GM04503 (cell line): ENCODE measurements at places on chromosomes 12 and 14.

DNA sequence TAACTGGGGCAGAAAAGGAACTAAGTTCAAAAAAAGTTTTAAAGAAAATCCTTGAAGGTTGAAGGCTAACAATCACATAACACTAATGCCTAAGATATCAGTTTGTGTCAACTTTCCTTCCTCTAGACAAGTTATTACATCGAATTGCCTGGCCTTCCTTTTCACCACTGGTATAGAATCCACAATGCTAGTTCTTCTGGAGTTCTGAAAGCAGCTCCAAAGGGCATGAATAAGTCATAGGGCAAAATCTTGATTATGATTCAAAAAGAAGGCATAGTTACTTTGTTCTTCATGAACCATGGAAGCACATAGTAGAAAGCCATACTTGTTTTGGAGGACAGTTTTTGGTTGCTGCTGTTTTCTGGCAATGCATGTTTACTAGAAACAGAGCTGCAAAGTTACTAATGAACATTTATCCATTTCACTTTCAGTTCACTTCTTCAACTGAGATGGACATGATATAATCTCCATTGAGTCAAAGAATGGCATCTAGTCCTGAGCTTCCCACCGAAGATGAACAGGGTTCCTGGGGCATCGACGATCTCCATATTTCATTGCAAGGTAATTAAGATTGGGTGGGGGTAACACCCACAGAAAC is 56.0 kb downstream of the SYNE2 start:
- no peak for DNase-seq

DNA sequence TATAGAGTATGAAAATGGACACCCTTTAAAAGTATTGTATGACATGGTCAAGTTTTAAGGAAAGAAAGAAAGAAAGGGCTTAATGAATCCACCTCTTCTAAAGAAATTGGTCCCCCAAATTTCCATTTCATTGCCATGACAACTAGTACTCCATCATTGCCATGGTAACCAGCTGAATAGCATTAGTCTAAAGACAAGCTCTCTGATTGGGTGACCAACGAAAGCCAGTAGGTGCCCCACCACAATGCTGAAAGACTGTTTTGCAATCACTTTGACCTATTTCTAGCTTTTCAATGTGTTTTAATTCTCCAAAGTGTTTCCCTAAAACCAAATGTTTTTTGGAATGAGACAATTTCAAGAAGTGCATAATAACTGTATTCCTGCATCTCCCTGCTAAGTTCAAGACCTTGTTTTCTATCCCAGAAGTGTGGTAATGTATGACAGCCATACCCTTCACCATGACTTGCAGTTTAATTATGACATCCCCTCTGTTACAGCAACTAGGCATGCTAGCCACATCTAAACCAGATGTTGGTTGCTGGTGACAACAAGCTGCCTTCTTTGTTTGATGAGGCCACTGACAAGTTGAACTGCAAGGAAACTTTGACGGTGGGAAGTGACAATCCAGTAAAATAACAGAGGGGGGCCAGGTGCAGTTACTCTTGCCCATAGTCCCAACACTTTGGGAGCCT is 46.7 kb downstream of the KICS2 start:
- DNase-seq = no peak

DNA sequence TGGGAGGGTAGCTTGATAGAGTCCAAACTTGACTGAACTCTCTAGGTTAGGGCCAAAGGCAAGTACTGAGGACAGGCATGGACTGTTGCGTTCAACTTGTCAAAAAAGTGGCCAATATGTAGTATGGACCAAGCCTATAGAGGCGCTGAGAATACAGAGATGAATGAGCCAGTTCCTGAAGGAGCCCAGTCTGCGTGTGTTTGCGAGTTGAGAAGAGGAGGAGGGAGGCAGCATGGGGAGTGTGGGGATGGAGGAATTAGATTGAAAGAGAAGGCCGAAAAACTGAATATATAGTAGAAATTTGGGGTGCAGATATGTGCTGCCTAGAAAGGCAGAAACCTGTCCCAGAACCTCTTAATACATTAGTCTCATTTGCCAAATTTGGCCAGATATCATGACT is 412.4 kb downstream of the PCNX1 start:
- DNase-seq = no peak

- no peak for DNase-seq
These were observed 162.5 kb upstream of the PDE3A start for GRCh38 chr12:20205854-20206253.

DNA sequence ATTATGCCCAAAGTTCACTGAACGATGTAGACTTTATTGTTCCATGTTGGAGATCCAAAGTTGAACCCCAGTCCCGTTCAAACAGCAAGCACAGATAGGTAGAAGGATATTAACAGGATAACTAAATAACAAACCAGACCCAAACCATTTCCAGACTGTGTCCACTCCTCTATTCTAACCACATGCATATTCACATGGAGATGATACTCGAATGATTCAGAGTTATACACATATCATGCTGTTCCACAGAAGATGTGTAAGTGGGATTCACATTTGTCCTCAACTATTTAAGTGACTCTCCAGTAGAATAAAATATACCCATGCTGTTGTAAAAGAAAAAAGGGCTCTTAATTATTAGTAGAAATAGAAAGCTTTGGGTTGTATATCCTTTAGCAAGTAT is 185.9 kb downstream of the ITPR2 start:
- DNase-seq = no peak

GRCh38 chr12:46212108-46212982 is 56.5 kb downstream of the SLC38A1 start:
- DNase-seq = no peak

DNA sequence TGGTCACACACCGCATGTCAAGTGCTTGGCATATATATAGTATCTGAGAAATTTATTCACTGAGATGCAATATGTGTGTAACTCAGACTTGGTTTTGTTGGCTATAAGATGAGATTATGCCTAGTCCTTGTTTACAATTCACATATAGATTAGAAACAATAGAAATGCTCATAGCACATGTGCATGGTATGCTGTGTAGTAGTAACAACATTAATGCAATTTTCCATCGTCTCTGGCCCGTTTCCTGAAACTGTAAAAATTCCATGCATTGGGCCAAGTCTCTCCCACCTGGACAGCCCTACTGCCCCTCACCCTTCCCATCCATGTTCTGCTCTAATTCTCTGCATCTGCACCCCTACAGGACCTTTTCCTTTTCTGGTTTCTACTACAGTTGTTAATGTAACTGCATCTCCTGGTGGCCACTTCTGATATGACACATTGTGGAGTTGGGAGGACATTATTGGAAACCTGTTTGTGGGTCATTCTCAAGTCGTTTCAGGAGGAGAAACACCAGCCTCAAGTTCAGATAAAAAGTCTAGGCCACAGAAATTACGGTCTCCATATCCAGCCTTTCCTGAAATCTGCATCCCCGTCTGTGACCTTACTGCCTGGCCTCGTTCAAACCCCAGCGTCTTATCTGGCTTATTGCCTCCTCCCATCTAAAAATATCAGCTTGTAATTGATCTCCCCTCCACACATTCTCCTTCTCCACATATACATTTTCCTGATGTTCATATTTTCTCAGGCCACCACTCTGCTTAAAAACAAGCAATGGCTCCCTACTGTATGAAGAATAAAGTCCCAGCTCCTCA is 37.5 kb downstream of the EMP1 start:
- DNase-seq = no peak

DNA sequence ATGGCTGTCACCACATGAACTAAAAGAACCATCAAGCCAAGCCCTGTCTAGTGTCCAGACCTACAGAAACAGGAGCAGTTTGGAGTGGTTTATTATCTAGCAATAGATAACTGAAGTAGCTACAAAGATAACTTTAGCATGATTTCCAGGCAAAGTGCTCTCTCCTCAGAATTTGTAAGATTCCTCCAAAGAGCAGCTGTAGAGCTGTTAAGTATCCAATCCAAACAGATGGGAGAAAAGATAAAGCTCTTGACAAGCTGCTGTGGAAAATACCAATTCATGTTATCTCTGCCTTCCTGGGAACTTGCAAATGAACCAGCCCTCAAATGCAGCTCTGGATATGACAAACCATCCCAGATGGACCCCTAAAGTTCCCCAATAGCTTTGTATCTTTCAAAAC is 78.9 kb upstream of the RESF1 start:
- DNase-seq = no peak

DNA sequence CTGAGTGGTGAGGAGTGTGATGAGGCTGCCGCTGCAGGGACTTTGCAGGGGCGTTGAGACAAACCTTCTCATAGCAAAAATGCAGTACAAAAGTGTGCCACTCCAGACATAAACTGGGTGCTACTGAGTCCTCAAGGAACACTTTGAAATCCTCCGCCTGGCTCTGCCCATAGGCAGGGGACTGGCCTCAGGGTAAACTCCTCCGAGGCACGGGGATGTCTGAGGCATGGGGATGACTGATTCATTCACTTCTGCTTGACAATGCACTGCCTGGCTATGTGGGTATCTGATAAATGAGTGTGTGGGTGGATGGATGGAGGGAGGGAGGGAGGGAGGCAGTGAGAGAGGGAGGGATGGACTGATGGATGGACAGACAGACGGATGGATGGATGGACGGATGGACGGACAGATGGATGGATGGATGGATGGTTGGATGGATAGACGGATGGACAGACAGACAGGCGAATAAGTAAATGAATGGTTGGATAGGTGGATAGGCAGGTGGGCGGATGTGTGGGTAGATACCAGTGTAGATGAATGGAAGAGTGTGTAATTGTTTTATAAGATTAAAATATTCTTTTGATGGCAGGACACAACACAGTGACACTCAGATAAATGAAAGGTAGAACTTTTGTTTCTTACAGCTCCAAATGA is 2.1 kb upstream of the BDKRB2 start:
- DNase-seq = no peak

- no peak for DNase-seq
These were observed 11.2 kb upstream of the LRP1-AS start for GRCh38 chr12:57158665-57159064.

GRCh38 chr12:1360441-1361210 is 233.8 kb downstream of the FBXL14 start:
- DNase-seq = peak; percentile 53

DNA sequence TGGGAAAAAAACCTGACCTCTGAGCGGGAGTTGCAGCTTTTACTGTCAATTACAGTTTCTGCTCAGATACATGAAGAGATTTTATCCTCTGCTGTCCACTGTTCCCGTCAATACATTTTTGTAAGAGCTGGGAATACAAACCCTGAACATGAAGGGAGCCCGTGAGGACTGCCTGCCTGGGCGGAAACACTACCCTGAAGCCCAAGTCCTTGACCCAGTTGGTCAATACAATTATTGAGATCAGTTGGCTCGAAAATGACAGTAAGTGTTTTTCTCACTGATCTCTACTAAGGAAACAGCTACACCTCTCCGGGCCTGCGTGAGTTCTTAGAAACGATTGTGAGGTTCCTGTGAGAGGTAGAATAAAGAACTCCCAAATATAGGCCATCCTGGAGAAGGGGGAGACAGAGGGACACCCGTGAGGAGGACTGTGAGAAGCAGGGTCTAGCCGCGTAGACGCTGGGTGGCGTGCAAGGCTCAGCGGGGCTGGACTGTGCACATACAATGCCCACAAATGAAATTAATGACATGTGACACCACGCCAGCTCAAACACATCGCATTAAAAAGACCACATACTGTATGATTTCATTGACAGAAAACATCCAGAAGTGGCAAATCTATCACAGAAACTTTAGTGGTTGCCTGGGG is 509.5 kb downstream of the TMEM132D start:
- no peak for DNase-seq

DNA sequence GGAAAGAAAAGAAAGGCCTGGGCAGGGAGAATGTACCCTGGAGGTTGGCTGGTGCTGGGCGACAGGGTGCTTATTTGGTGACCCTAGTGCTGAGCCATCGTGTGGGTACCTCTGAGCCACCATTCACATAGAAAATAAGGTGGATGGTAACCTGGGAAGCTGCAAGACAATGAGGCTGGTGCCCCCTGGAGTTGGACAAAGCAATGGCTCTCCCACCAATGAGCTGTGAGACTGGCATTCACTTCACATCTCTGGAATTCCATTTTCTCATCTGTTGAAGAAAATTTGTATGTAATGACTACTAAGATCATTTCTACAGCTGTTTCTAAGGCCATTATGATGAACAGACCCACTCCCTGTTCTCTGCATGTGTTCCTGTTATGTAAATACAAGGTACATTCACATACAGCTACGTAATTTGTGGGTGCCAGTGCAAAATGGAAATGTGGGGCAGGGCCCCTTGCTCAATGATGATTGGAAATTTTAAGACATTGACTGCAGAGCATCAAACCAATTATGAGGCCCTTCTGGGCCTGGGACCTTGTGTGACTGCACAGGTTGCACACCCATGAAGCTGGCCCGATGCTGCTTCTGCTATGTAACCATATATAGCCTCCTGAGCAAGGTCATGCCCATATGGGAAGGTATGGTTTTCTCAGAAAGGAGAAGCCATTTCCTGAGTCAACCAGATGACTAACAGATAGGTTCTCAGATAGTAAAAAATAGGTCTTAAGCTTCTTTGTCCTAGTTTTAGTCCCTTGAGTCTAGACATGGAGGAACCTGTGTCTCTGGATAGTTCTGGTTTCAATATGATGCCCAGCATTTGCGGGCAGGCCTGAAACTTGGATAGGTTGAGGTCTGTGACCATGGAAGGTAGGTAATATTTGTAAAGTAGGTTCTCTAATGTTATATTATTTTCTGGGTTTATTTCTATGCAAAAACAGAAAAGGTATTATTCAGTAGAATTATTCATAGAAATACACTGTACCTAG is 63.4 kb upstream of the IGF1 start:
- no peak for DNase-seq

DNA sequence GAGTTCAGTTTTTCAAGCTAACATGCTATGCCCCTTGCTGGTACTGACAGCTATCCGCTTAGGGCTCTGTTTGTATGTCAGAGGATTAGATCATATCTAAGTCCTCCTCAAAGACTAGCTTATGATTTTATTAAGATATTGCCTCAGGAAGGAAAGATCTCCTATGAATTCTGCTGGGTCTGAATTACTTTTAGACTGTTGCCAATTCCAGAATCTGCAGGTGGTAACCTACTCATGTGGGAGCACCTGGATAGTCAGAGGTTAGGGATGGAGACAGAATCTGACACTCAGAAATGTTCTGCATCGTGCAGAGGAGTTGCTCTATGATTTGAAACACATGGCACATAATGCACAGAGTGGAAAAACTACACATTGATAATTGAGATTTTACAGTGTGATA is 843.4 kb downstream of the SLC6A15 start:
- peak; percentile 3 for DNase-seq

- no peak for DNase-seq
These were observed 197.6 kb upstream of the SRRM4 start for GRCh38 chr12:118783703-118784102.

DNA sequence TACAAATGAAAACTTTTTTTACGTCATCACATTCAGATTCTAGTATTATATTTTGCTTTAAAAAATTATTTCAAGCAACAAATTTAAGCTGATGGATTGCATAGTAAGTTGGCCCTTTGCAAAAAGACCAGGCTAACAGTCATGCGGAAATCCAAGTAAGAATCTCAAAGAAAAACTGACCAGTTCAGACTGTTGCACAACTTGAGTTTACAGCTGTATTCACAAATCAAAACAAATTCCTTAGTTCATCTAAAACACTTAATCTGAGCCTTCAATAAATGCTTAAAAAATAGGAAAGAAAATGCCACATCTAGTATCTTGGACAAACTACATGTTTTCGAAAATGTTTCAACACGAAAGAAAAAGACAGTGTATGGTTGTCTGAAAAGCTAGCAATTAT is 847 bp downstream of the CCDC59 start:
- DNase-seq = no peak
